ENCODE measurements at places on chromosomes 3 and 15.

- DNase-seq, result no peak
Measured at GRCh38 chr15:87713475-87713879, 543.1 kb downstream of the NTRK3 start.

- DNase-seq, result no peak
Measured at GRCh38 chr3:79491029-79491641, 276.7 kb downstream of the ROBO1 start.

DNA sequence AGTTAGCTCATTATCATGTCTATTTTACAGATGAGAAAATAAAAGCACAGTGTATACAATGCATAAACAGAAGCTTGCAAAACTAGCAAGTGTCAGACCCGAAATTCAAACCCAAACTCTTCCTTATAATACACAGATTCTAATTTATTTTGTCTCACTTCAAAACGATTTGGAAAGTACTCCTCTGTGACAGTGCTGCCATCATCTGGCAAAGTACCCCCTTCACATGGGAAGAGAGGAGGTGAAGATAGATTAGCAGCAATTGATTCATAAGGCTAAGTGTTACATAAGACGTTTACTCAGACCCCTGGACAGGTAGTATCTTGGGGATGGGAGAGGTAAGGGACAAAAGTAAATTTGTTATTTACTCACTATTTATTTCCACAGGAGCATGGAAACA lies 744.0 kb upstream of the SGO1 start:
- no peak for DNase-seq

- DNase-seq, result no peak
Measured at GRCh38 chr3:193764959-193765358, 172.0 kb downstream of the OPA1 start.

DNA sequence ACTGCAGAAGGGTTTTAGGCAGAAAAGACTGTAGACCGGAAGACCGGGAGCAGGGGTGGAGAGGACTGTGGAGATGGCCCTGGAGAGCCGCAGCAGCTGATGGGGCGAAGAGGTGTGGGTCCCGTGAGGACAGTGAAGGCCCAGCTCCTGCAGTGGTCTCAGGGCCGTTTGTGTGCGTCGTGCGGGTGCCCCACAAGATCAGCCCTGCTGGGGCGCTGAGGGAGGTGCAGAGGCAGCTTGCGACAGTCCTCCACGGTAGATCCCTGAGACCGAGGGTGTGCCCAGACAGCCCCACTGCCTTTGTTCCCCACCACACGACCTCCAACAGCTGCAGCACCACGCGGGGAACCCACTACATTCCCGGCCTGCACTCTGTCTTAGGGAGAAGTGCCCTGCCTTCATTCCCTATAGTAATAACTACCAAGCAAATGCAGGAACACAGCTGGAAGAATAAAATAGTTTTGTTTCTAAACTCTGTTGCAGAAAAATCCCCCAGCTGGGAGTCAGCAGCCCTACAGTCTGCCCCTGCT lies 19.0 kb upstream of the CRABP1 start:
- DNase-seq, result no peak

GRCh38 chr3:58010562-58010961 lies 2.3 kb downstream of the FLNB start:
- no peak for DNase-seq

GRCh38 chr3:125662675-125663074 lies 67.4 kb upstream of the OSBPL11 start:
- DNase-seq, result no peak

GRCh38 chr15:37678124-37678523 lies 256.3 kb upstream of the TMCO5A start:
- DNase-seq, result no peak

- no peak for DNase-seq
Measured at GRCh38 chr15:69762373-69763148, 309.9 kb downstream of the RPLP1 start.

- DNase-seq, result peak; percentile 38
Measured at GRCh38 chr3:151305775-151306151, 10.9 kb downstream of the GPR87 start.

DNA sequence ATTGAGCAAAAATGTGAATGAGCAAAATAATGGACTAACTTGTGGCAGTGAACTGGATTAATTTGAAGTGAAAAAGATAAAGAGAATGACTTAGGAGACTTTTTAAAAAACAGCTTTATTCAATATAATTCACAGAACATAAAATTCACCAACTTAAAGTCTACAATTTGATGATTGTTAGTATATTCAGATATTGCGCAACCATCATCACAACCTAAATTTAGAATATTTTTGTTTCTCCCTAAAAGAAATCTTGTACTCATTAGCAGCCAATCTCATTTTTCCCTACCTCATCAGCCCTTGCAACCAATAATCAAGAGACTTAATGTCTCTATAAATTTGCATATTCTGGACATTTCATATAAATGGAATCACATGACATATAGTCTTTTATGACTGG lies 496.5 kb downstream of the IGSF11 start:
- no peak for DNase-seq

DNA sequence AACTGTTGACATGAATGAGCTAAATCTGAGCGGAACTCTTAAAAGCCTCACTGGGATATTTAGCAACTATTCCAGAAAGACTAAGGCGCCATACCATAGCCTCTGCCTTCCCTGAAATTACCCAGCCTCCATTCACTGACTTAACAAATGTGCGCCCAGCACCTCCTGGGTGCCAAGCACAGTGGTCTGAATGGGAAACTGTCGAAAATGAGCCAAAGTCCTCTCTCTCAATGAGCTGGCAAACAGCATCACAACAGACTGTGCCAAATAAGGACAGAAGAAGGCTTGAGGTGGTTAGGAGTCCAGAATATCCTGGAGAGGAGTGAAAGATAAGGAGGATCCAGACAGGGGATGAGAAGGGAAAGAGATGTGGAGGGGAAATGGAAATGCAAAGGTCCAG lies 332.4 kb downstream of the MAGI1 start:
- DNase-seq, result no peak

DNA sequence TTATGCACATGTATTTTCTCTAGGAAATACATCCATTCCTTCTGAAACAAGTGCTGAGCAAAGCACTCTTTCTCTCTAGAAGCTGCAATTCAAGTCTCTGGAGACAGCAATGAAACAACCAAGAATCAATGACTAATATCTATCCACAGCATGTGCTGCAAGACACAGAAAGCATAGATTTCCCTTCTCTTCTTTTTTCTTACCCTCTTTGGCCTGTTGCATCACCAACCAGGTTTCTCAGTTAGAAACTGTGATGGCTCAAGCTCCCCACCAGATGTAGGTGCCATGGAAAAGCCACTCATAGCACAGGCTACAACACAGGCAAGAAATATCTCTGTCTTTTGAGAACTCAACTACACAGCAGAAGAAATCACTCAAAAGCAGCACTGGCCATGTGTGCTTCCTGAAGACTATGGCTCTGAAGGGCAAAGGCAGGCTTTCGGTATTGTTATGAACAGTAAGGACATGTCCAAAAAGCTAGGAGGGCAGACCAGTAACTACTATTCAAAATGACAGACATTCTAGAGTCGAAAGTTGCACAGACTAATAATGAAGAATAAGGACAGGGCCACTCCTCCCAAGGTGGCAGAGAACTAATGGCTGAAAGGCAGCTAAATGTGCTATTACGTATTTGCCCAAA lies 15.5 kb downstream of the ZDHHC3 start:
- no peak for DNase-seq

DNA sequence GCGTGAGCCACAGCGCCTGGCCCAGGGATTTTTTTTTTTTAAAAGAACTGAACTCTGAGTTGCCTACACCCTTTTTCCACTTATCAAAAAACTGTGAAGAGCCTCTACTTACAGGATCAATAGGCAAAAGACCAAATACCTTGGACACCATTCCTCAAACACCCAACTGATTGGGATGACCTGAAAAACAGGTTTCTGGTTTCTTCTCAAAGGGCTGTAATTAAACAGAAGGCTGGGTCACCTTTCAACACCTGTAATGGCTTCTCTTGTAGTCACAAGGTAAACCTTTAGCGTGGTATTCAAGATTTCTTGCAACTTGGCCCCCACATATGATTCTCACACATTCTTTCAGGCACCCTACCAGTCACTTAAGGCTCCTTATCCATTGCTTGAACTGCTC lies 38.4 kb upstream of the PLXND1 start:
- no peak for DNase-seq

DNA sequence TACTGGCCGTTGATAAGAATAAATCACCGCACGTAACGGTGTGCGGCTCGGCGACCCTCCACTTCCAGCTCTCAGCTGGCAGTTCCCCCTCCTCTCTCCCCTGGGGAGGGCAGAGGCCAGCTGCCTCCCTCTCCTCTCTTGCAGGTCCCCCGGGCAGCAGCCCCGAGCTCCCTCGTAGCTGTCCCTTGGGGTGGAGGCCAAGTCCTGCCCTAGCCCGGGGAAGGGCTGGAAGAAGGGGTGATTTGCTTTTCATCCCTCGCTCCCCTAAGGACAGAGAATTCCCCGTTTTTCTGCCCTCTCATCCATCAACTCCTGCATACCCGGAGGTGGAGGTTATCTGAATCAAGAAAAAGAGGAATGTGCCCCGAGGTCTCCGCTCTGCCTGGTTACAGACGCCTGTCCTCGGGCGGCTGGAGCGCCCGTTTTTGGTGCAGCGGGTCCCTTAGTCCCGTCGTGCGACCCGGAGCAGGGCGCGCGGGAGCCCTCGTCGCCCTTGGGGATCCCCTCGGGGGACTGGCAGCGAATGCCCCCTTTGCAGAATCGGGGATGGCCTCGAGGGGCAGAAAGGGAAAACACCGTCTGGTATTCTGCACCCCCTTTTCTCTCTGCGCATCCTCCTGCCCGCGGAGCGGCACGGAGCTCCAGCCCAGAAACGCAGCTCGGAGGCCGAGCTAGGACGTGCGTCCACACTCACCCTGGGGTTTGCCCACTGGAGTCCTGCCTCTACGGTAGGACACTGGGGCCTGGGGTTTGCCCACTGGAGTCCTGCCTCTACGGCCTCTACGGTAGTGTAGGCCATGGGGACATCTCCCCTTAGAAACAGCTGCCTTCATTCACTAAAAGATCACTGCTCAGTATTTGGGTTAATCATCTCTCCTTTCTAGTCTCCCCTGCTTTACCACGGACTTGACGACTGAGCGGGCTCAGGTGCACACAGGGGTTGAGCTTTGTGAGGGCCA lies 2.2 kb downstream of the PTPRG start:
- no peak for DNase-seq

DNA sequence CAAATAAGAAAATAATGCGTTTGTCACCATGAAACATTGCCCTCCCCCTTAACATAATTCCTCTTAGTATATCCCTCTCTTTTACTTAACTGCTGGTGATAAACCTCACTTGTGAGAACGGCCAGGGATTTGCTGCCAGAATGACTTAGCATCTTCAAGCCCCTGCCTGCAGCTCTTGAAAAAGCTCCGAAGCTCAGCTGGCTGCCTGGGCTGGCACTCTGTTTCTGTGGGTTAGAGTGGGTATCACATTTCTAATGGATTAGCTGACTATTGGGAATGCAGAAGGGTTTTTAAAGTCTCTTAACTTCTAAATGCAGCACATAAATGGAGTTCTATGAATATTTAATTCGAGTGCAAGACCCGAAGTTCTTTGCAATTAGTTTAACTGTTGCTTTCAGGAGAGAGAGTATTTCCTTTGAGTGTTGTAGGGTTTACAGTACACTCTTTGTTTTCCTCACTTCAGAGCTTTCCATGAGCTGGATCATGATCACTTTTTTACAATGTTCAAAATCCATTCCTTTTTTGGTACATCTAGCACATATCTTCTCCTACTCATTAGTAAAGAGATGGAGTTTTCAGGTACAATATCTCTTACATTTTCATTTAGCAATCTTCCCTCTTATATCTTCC lies 124.7 kb upstream of the RBMS3 start:
- no peak for DNase-seq

All from RCC 7860 (cell line).